ENCODE measurements at places on chromosomes 16 and 17.
A peak's percentile ranks its signal among the peaks of the same experiment; 100 is the strongest.

- DNase-seq, result no peak
Measured at GRCh38 chr16:9184354-9184690, 92.9 kb downstream of the HAPSTR1 start.

- no peak for DNase-seq
Measured at GRCh38 chr17:18084256-18084655, 3.5 kb upstream of the DRG2 start.

GRCh38 chr16:57324749-57325148 is 33.8 kb upstream of the CCL22 start:
- no peak for DNase-seq

GRCh38 chr16:10613785-10614485 is 33.5 kb upstream of the EMP2 start:
- no peak for DNase-seq

GRCh38 chr16:51210087-51210486 is 59.0 kb upstream of the SALL1 start:
- DNase-seq, result no peak

DNA sequence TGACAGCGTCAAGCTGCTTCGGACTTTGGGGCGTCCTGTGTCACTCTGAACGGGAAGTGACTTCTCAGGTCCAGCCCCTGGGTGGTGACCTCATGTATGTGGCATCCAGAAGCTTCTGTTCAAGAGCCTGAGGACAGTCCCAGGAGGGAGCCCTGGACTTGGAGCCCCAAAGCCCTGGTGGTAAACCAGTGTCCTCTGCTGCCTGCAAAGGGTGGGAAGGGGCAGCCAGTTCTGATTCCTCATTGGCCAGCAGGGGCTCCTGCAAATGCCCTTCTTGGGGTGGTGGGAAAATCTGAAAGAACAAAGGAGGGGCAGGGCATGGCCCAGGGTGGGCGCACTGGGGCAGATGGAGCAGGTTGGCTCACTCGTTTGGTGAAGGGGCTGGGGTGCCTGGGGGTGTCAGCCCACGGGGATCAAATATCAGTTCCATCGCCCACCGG is 1.6 kb downstream of the OSGIN1 start:
- DNase-seq, result no peak

DNA sequence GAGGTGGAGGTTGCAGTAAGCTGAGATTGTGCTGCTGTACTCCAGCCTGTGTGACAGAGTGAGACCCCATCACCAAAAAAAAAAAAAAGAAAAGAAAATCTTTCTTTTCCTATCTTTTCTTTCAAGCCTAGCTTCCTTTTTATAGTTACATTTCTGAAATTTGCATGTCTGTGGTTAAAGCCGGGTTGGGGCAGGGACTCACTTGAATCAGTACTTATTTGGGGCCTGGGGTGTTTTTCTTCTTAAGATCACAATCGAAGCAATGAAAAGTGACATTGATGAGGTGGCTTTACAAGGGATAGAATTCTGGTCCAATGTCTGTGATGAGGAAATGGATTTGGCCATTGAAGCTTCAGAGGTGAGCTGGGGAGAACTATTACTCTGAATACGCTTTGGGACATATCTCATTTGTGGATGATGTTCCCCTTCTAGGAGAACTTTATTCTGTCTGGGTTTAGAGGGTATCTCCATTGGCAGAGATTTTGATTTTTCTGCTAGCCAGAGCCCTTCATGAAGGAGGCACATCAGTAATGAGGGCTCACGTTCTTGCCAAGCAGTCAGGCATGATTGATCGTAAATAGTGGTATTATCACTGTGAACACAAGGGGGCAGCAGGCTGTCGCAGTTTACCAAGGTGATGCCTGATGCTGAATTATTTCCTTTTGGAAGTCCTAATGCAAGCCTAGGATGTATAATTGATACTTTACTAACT is 14.3 kb downstream of the KPNB1 start:
- no peak for DNase-seq

GRCh38 chr16:58022601-58023371 is 2.8 kb upstream of the MMP15 start:
- DNase-seq, result peak; percentile 34

DNA sequence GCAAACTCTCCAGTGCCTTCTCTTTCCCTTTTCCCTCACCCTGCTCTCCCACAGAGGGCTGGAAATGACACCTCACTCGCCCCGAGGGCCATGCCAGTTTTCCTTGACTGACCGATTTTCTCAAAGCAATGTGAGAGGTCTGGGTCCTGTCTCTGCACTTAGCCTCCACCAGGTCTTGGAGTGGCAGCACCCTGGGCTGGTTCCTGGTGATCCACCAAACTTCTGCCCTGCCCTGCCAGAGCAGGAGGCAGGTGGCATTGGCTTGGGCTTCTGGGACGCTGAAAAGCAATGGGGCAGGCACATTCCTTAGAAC is 97.5 kb downstream of the RAB11FIP4 start:
- DNase-seq, result no peak

DNA sequence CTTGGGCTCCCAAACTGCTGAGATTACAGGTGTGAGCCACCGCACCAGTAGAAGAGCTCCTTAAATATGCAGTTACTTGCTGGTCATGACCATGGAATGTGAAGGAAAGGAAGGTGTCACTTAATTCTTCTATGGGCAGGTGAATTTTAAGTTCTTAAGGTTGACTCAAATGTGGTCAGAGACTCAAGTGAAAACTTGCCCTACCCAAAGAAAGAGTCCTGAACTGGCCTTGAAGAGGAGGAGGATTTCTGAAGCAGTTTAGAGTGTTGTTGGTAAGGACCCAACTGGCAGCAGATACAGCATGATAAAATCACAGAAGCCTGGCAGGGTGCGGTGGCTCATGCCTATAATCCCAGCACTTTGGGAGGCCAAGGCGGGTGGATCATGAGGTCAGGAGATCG is 29.4 kb downstream of the CHD9 start:
- no peak for DNase-seq

GRCh38 chr16:64440005-64440404 is 681.9 kb downstream of the CDH11 start:
- no peak for DNase-seq

GRCh38 chr17:36732351-36732750 is 131.0 kb downstream of the MRM1 start:
- no peak for DNase-seq

DNA sequence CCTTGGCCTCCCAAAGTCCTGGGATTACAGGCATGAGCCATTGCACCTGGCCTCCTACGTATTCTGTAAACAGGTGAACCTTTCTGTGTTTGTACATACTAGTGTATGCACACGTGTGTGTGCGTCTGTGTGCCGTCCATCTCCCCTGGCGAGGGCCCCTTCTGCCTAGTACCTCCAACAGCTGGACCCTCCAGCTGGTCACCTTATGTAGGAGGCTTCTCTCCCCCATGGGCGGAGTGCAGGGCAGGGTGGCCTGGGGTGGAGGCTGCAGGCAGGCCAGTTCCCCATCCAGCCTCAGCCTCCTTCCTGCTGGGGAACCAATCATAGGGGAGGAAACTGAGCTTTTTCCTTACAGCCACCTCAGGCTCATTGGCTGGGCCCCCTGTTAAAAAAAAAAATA is 24.4 kb upstream of the DOC2B start:
- DNase-seq, result no peak

- DNase-seq, result no peak
Measured at GRCh38 chr16:9053006-9053601, 38.3 kb upstream of the HAPSTR1 start.

GRCh38 chr16:64724339-64724738 is 397.5 kb downstream of the CDH11 start:
- no peak for DNase-seq

GRCh38 chr17:44794851-44795413 is 35.2 kb downstream of the GJC1 start:
- DNase-seq, result no peak

- DNase-seq, result no peak
Measured at GRCh38 chr17:64032081-64032480, 11.6 kb upstream of the ICAM2 start.

DNA sequence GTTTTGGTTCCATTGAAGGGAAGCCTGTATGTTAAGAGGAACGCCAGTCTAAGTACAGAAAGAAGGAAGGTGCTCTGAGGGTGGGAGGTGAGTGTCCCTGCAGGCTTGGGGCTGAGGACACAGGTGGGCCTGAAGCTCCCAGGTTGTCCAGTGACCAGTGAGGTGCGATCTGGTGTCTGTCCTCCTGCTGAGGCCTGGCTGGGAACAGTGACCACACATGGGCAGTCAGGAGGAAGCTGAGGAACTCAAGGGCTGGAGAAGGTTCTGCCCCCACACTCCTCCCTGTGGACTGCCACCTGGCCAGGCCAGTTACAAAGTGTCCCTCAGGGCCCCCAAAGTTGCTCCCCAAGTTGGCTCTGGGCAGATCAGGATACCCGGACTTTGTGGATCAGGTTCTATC is 102.1 kb downstream of the N4BP1 start:
- DNase-seq, result no peak

DNA sequence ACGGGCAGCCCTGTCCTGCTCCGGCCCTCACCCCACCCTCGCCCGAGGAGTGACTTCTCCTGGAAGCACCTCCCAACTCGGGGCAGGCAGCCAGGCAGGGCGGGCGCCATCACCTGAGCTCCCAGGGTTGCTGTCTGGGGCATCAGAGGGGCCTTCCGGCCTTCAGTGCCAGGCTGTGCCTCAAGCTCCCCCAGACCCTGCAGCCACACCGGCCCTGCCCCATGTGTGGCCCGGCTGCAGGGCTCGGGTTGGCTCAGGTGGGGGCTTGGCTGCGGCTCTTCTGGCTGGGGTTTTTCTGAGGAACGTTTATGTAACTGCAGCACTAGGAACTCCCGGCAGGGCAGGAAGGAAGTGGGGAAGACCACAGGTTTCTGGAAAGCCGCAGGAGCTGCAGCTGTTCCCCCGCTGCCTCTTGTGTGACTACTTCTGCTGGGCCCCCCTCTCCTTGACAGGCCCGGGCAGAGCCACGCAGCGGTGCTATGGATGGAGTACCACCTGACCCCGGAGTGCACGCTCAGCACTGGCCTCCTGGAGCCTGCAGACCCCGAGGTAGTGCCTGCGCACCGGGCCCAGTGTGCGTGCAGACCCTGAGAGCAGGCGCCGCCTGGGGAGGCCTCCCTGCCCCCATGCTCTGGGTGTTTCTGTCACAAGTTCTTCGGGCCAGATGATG is 45.6 kb downstream of the PRMT7 start:
- DNase-seq, result no peak

DNA sequence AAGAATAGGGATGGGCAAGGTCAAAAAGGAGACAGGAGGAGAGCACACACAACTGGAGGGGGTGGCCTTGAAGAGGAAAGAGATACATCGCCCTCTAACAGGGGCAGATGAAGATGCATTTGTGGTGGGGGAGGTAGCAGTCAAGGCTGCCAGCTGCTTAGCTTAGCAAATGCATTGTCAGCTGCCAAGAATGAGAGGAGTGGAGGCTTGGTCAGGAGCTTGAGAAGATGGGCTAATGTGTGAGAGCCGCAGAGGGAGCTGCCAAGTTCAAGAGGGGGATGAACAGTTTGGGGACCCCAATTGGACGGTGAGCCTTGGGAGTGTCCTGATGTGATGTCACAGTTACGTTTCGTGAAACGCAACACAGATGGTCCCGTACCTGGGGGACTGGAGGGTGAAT is 28.9 kb upstream of the GNA13 start:
- no peak for DNase-seq

GRCh38 chr16:23248261-23249194 is 53.6 kb upstream of the SCNN1B start:
- DNase-seq, result no peak

DNA sequence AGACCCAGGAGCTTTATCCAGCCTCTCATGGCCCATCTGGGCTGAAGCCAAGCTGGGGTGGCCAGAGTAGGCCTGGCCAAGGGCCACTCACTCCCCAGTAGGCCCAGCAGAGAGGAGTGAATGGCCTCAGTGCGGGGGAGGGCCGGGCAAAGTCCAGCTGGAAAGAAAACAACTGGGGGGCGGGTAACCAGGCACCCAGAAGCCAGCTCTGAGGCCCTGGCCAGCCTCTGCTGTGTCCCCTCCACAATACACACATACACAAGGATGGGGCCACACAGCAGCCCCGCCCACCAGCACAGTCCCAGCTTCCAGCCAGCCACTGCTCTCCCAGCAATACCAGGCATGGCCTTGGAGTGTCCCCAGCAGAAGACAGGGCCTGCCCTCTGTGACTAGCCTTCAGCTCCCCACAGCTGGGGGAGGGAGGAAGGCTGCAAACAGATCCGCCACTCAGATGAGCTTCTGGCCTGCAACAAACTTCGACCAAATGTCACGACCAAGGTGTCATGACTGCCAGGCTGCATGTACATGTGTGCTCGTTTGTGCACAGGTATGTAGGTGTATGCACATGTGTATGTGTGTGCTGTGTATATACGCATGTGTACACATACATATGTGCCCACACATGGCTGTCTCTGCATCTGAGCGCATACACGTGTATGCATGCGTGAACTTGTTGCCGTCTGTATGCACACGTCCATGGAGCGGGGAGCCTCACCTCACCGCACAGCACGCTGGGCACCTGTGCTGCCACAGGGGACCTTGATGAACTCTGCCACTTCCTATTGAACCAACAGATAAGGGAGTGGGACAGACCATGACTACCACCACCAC is 5.0 kb downstream of the CARHSP1 start:
- peak; percentile 94 for DNase-seq

DNA sequence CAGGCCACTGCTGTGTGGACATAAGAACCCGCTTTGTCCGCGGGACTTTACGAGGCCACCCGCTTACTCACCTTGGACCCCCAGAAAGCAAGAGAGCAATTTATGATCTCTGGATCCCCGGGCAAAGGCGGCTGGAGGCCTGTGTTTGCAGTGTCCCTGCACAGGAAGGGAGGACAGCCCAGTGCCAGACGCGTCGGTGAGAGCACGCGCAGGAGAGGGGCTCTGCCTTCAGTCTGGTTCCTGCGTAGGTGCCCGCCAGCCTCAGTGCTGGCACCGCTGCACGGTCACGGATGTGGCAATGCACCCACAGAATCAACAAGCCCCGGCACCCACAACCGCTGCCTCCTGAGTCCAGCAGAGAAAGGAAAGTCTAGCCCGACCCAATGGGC is 248.4 kb downstream of the C16orf95 start:
- no peak for DNase-seq

DNA sequence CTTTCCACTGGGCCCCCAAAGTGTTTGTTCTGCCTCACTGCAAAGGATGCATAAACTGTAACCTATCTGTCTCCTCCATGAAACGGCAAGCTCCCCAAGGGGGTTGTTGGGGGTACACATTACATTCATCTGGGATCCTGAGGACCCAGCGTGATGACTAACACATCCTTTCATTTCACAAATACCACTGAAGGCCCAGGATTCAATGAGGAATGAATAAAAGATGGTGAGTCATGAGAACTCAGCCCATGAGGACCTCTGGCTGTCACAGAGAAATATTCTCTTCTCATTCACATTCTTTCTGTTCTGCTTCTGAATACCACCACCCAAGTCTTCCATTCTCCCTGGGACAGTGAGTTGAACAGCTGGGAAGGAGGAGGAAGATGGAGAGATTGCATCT is 149.8 kb downstream of the RBFOX3 start:
- no peak for DNase-seq

All from caudate nucleus (tissue), 63 donors.